Stimulated activated CD4-positive, alpha-beta T cell treated with anti-CD3 and anti-CD28 coated beads, Interleukin-12 subunit alpha, Interleukin-12 subunit beta, amount 100 ng/mL, for 48 hours (primary cell): ENCODE measurements at places on chromosomes 12 and 14.

- DNase-seq: no peak
Observed at GRCh38 chr12:83224012-83224411, 537.3 kb downstream of the TMTC2 start.

DNA sequence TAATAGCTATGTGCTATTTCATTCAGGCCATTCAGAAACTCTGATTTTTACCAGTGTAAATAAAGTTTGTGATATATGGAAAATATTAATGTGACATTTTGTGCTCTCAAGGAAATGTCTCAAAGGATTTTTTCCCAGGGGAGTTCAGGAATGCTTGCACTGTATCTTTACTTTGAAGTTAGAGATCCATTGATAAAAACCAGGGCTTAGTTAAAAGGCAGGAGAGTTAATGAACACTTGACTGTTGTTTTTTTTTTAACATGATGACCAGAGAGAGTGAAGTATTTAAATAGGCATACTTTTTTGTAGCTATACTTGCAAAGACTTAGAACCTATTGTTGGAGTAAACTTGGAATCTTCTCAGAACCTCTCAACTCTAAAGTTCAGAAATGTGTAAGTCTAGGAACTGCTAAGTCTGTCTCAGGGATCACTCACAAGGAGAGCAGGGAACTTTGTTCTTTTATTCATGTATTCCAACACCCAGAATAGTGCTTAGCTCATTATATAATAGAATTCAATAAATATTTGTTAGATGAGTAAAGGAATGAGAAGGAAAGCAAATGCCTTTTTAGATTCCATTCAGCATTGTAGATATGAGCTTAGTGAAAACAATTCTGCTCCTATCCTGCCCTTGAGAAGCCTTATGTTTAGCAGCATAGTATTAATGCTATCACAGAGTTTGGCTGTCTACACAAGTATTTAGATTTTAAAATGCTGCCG lies 117.5 kb downstream of the DAAM1 start:
- DNase-seq: no peak

DNA sequence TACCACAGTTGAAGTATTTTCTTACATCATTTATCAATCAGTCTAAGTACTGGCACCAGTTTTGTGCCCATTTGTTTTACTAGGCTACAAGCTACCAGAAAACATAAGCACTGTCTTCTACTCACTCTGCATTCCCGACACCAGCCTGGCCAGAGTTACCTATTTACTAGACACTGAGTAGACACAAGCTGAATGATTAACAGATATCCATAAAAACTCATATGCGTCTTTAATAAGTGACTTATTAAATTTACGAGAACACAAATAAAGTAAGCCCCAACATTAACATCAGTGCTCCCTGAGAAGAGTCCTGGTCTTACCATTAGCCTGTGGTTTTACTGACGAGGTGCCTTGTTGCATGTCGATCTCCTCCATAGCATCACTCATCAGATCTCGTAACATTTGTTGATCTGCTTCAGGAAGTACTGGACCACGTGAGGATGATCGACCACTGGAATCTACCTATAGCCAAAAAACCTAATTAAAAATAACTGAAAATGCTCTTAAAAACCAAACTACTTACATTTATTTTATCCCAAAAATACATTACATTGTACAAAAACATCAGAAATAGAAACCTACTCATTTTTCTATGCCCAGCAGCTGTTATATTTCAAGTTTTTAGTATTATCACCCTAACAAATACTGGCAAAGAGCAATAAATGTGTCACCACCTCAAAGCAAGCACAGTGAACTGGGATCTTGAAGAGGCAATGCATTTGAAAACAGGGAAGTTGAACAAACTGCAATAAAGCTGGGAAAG lies 53.3 kb downstream of the BDKRB1 start:
- DNase-seq: no peak

GRCh38 chr12:30537228-30537627 lies 158.4 kb downstream of the IPO8 start:
- no peak for DNase-seq

DNA sequence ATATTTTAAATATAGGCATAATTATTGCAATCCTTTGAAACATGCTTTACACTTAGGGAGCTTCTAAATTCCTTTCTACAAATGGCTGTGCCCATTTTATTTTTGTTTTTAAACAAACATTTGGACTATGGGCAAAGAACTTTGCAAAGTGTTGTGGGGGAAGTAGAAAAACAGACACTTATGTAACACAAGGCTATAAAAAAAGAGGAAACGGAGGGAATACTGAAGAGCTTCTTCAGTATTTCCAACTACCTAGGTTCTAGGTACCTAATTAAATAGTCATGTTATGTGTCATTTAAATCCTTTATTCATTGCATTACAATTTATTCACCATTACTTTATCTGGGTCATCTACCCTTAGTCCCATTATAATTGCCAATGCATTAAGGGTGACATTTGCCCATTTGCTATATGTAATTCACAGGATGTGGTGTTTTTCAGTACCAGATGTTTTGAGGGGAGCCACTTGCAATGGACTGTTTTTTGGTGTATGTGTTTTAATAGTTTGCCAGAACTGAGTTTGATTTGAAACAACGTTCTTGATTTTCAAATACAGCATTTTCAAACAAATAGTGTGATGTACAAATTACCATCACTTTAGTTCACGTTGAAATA lies 1.5 kb upstream of the MSRB3 start:
- DNase-seq: no peak

DNA sequence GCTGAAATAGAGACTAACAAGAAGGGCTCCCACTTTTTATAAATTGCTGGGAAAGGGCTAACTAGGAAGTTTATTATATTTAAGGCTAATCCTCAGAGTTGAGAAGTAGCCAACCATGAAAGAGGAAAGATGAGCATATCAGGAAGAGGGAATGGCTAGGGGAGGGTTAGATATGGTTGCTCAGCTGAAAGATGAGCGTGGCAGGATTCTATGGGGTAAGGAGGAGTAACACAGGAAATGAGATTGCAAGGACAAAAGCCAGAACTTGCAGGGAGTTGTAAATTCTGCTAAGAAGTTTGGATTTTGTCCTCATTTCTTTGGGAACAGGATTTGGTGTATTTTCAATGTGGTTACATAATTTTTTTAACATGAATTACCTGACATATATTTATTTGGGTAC lies 127.4 kb upstream of the ATP2B1 start:
- DNase-seq: no peak

DNA sequence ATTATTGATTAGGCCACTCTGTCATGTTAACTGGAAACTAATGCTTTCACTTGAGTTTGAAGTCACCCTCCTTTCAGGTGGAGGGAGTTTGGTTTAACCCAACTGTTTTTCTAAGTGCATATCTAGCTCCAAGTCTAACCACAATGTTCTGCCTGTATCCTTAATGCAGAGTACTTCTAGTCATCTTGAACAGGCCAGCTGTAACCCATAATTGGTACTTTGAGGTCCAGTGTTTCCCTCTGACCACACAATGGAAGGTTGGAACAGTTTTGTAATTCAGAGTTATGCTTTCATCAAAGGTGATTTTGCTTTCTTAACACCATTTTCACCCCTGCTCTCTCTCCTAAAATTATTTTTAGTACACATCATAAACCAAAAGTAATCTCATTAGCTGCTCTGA lies 237.2 kb upstream of the DCN start:
- DNase-seq: no peak

GRCh38 chr14:22184830-22185168 lies 404.2 kb downstream of the DAD1 start:
- no peak for DNase-seq

GRCh38 chr14:22769369-22769768 lies 2.9 kb downstream of the OXA1L start:
- DNase-seq: no peak

DNA sequence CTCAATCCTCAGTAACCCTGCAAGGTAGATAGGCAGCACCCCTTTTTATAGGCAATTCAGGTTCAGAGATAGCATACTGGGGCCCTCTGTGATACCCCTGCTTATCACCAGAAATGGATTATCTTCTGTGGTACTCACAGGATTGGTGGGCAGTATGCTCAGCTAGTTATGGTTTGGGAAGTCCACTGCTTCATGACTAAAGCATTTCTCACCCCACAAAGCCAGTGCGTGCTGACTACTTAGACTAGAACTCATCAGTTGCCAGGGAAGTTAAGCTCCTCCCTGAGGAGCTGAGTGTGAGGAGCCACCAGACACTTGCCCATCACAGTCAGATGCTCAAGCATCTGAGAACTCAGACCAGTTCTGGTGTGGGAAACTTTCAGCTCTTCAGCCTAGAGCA lies 76.3 kb downstream of the SCAF11 start:
- DNase-seq: no peak

GRCh38 chr14:50775357-50775756 lies 55.6 kb downstream of the NIN start:
- no peak for DNase-seq

DNA sequence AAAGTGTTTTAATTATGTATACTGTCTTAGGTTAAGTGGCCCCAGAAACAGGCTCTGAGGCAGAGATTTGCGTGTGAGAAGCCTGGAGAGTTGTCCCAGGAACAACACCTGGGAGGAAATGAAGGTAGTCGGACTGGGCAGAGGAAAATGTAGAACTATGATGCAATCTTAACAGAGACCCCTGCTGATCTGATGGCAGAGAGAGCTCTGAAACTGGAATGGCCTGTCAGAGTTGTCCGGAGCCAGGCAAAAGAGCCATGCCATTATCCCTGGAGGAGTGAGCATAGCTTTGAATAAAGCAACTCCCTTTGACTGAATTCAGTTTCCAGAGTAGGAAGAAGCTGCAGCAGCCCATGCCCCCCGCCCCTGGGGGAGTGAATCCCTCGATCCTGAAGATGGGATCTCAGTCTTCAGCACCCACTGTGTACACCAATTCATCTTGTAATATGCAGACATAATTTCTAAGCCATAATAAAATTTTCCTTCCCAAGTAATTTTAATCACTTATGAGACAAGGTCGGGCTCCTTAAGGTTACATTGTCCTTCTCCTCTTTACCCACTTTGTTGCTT lies 264.8 kb downstream of the PDZRN4 start:
- DNase-seq: no peak

DNA sequence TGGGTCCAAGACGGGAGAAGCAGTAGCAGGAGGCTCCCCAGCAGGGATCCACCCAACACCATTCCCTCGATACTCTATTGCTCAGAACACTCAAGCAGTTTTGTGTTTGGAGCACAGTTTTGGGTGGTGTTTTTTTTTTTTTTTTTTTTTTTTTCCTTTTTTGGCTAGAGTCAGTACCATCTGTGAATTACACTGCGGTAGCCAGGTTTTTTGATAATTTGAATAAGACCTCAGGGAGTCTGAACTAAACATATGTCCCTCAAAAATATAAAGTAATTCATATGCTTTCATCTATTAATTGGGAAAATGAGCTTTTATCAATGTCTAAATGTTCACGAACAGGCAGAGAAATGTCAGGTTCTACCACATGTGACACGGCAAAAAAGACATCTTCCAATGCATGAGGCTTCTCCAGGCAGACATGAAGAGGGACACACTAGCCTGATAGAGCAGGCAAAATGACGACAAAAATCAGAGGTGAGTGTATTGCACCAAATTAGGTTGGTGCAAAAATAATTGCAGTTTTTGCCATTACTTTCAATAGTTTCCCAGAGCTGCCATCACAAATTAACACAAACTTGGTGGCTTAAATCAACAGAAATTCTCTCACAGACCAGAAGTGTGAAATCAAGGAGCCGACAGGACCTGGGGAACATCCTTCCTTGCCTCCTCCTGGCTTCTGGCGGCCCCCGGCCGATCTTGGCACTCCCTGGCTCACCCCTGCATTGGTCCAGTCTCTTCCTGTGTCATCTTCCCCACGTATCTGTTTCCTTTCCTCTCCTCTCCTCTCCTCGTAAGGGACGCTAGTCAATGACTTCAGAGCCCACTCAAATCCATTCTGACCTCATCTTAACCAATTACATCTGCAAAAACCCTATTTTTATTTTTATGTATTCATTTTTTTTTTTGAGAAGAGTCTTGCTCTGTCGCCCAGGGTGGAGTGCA lies 33.9 kb downstream of the FOXN3 start:
- DNase-seq: no peak

- DNase-seq: no peak
Observed at GRCh38 chr14:66038618-66039017, 447.6 kb upstream of the CCDC196 start.

GRCh38 chr14:76724651-76725550 lies 36.4 kb upstream of the VASH1 start:
- no peak for DNase-seq

DNA sequence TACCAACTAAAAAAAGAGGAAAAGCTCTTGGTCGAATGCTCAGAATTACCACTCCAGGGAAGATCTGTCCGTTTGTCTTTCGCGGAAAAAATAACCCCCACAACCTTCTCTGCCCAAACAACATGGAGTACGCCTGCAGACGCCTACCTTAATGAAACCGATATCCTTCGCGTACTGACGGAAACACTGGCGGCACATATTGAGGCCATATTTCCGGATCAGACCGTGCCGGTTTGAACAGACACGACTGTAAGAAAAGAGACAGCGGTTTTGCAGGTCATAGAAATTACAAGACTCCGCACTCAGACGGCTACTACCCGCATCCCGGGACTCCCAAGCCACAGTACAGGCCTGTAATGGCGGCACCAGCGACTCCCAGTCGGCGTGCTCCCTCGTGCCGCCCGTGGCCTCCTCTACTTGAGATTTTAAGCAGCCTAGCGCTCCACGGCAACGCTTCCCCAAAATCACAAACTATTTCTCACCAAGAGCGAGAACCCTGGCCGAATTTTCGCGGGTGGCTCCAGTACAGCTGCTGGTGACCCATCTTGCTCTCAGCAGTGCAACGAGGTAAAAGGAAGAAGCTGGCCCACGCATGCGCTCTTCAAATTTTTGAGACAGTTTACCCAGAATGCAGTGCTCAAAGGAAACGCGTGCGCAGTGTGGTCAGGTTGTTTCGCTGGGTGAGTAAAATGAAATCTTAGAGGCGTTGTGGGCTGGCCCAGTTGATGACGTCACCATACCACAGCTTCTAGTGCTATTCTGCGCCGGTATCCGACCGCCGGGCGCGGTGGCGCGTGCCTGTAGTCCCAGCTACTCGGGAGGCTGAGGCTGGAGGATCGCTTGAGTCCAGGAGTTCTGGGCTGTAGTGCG lies at the start of gene RPS29:
TSS of gene RPS29 (minus strand) at position 578 of the 870 bp plus-strand sequence. CDS start at position 544, 34 bp downstream.
- peak; percentile 95 for DNase-seq

DNA sequence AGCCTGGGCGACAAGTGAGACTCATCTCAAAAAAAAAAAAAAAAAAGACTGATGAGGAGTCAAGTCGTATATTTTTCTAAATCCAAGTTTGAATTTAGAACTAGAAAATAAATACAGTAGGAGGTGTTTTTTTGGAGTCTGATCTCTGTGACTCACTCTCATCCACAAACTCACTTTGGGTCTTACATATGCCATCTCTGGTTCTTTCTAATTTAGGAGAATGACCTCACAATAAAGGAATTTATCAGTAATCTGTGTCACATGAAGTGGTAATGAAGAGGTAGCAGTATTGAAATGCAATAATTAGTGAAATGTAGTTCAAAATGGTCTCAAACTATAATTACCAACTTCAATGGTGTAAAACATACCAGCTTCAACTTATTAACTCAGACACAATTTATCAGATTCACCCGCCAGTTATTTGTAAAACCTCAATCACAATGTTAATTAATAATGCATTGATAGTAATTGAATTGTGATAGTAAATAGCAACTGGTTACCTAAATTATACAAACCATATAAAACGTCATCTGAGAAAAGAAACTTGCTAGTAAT lies 4.4 kb upstream of the CFL2 start:
- DNase-seq: no peak
